ENCODE measurements at places on chromosomes 13 and 19. TPM values are rescaled to one million over a fixed set of nuclear protein-coding genes. Genes with fewer than 3 reads are reported as not detected.

Gene PGLYRP2
- not detected for total RNA-seq

Gene ARID3A
- total RNA-seq, result 5.6 TPM

Gene C19orf85
- not detected for total RNA-seq

Gene TMEM255B
- 0.78 TPM for total RNA-seq

Gene HRC
- total RNA-seq, result under 0.01 TPM

Gene KIR3DL1
- not detected for total RNA-seq

Gene GFY
- not detected for total RNA-seq

Gene HOMER3
- total RNA-seq, result 53.2 TPM

DNA sequence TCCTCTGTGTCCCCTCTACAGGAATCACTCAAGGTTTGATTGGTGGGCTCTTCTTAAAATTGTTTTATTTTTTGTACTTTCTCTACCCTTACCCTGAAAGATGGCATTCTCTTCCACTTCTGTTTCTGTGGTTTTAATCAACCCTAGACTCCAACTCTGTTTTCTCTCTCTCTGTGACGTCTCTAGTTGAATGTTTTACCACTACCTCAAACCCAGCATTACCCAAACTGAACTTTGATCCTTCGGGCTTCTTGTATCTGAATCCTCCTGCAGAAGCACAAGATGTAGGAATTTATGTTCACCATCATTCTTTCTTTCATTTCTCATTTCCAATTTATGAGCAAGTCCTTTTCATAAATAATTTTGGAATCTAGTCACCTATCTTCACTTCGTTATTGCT, 39.9 kb downstream of the PCCA start:
- no peak for DNase-seq

DNA sequence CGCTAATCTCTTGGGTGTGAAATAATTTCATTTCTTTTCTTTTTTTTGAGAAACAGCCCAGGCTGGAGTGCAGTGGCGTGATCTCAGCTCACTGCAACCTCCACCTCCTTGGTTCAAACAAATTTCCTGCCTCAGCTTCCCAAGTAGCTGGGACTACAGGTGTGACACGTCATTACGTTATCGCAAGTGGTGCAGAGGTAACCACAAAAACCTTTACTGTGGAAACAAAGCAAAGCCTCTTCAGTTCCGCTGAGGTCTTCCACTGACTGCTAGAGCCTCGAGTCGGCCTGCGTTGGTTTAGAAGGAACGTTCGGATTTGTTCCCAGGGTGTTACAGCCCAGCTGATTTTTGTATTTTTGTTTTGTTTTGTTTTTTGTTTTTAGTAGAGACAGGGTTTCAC, 2.0 kb upstream of the ZNF784 start:
- no peak for DNase-seq

DNA sequence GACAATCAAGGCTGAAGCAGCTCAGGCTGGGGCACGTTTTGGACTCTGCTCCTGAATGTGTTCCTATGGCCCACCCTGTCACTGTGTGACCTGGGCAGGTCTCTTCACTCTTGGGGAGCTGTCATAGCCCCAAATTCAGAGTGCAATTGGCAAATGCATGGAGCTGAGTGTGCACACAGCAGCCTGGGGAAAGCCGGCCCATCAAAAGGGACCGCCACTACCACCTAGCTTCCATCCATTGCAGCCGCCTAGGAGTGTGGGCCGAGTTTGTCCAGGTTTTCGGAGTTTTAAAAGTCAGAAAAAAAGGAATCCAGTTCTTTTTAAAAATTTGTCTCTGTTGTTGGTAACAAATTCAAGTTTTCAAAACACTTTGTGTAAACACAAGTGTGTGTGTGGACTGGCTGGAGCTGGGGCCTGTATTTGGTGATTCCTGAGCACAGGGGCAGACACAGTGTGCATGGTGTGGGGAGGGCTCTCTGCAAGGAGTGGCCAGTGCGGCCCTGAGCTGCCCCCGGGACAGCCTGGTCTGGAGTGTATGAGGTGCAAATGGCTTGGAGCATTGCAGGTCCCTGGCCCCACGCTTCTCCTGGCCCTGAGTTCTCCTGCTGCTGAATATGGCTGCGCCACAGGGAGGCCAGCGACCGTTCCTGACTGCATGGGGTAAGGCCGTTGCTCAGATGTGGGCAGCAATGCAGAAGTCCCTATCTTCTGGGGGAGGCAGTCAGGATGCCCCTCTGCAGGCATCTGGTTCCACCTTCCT, 13.2 kb upstream of the ZNF536 start:
- no peak for DNase-seq

DNA sequence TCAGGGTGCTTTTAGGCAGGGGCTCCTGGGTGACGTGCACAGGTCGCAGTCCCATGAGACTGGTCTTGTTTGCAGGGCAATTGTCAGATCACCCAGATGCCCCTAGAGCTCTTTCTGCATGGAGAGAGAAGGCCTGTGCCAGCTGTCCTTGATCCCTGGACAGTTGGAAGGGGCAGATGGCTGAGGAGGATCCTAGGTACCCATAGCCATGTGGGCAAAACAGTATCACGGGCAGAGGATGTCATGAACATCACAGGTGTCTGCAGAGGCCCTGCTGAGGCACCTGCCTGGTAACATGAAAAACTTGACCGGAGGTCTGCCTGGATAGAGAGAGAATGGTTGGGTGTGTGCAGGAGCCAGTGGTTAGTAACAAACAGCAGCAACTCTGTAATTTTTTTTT, 99.3 kb downstream of the ZNF536 start:
- no peak for DNase-seq

GRCh38 chr19:11210656-11210928, 13.2 kb upstream of the KANK2 start:
- DNase-seq, result no peak

DNA sequence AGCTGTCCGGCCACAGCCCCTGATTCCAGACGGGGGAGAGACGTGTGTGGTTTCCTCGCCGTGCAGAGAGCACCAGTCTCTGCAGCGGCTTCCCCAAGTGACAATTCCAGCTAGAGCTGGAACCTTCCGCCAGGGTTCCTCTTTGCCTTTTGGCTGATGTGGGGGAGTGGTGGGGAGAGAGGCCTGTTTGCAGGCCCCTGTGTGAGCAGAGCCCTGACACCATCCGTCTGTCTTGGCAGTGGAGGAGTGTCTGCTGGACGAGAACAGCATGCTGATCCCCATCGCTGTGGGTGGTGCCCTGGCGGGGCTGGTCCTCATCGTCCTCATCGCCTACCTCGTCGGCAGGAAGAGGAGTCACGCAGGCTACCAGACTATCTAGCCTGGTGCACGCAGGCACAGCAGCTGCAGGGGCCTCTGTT, 25.0 kb downstream of the LAMP1 start:
- no peak for DNase-seq

GRCh38 chr13:34523406-34523805, 418.7 kb upstream of the NBEA start:
- DNase-seq, result peak; percentile 6

- no peak for DNase-seq
Observed at GRCh38 chr19:5671600-5671999, 8.7 kb downstream of the MICOS13 start.

GRCh38 chr13:35994131-35994966, 136.8 kb downstream of the DCLK1 start:
- DNase-seq, result peak; percentile 83

DNA sequence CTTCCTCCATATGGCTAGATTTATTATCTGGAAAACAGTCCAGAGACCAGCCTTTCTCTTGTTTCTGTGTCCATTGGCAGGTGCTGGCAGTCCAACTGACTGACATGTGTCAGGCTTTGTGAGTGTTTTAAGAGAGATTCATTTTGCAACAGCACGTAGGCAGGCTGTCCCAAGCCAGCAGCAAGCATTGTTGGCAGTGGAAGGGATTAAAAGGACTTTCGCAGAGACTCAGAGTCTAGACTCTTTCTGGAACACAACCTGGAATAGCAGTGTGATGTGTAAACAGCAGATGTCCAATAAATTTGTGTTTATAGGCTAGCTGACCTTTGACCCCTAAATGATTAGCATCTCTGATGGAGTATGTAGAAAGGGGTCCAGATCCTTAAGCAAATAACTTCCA, 222.2 kb upstream of the SERP2 start:
- DNase-seq, result no peak

GRCh38 chr13:46039411-46040182, 12.9 kb downstream of the ZC3H13 start:
- no peak for DNase-seq

DNA sequence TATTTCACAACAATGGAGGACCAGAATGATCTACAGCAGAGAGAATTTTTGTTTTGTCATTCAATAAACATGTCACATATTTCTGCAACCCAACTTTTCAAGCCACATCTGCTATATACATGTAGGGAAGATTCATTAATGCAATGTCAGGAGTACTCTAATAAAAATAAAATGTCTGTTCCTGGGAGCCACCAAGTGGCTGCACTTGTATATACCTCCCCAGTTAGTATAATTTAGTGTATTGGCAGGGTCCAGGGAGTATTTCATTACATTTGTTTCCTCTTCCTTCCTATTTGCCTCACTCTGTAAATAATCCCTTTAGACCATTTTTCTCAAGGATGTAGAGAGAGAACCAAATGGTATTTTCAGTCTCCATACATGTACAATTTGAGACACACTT, 1169.0 kb downstream of the DIAPH3 start:
- no peak for DNase-seq

DNA sequence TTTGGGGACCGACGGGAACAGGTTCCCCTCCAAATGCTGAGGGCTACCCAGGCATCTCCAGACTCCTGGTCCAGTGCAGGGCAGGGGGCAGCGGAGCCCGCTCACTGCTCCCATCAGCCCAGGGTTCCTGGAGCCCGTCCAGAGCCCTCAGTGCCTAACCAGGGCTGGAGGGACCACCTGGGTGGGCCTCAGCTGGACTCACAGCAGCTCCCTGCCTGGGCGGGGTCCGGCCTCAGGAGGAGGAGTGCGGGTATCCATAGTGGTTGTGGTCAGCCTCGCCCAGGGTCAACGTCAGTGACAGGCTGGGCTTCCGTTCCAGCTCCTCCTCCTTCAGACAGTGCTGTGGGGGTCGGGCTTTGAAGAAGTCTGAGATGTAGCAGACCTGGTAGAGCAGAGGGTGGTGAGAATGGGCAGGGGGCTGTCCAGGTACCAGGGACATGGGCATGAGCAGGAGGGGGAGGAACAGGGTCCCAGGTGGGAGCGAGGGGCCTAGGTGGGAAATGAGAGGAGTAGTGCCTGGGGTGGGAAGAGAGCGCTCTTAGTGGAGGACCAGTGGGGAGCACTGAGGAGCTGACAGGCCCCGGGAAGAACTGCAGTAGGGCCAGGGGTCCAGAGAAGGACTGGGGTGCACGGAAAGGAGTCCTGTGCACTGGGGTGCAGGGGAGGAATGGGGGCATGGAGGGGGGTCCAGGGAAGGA, 9.9 kb downstream of the PLPP2 start:
- no peak for DNase-seq

- no peak for DNase-seq
Observed at GRCh38 chr13:76709851-76710250, 176.4 kb downstream of the KCTD12 start.

DNA sequence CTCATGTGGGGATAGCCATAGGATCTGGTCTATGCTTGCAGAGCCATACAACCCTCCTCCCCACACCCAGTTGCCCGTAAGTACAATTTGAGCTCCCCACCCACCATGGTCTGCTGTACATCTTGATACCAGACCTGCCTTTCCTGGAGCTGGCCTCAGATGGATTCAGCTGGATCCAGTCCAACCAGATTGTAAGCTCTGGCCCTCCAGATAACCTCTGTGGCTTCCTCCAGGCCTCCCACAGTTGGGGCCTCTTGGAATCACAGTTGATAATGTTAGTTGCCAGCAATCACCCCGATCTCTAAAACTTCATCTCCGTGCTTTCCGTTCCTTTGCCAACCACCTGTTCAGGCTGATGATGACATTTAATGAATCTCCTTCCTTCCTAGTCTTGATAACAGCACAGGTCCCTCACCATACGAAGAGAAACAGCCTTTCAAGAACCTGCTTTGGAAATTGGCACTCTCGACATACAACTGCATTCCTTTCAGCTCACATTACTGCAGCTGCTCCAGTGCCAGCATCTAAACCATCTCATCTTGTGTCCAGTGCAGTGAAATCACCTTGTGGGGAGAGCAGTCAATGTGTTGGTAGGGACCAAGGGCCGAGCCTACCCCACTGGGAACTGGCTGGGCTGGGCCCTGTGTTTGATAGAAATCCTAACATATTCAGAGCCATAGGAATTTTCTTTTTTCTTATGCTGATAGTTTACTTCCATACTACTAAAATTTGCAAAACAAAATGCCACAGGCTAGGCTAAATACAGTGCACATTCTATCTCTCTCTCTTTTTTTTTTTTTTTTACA, 15.1 kb upstream of the FOXO1 start:
- DNase-seq, result no peak

DNA sequence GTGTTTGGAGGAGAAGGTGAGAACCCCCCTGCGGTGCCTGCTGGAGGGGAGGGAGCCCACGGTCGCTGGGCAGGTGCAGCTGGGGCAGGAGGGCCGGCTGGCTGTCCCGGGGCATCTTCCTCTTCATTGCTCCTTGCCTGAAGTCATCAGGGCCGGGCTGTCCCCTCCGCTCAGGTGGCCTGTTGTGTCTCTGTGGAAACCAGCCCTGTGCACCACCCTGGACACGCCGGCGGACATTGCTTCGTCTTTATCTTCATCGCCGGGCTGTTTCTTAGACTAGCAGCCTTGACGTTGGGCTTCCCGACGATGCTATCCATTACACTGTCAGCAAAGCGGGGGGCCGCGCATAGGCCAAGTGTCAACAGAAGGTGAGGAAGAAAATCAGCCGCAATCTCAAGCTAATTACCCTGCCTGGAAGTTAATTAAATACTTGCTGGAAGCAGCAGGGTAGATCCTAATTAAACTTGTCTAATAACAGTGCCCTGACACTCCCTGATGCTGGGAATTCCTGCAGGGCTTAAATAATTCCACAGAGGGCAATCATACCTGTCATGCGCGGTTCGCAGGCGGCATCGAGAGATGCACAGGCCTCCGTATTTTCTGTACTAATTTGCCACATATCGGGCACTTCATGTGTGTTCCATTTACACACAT, 111.4 kb upstream of the SOX1 start:
- DNase-seq, result no peak

- DNase-seq, result no peak
Observed at GRCh38 chr19:47063874-47064273, 15.4 kb upstream of the TMEM160 start.

GRCh38 chr13:43473437-43473836, 313.3 kb downstream of the ENOX1 start:
- peak; percentile 11 for DNase-seq

- DNase-seq, result no peak
Observed at GRCh38 chr19:45349430-45349941, 8.9 kb downstream of the KLC3 start.

DNA sequence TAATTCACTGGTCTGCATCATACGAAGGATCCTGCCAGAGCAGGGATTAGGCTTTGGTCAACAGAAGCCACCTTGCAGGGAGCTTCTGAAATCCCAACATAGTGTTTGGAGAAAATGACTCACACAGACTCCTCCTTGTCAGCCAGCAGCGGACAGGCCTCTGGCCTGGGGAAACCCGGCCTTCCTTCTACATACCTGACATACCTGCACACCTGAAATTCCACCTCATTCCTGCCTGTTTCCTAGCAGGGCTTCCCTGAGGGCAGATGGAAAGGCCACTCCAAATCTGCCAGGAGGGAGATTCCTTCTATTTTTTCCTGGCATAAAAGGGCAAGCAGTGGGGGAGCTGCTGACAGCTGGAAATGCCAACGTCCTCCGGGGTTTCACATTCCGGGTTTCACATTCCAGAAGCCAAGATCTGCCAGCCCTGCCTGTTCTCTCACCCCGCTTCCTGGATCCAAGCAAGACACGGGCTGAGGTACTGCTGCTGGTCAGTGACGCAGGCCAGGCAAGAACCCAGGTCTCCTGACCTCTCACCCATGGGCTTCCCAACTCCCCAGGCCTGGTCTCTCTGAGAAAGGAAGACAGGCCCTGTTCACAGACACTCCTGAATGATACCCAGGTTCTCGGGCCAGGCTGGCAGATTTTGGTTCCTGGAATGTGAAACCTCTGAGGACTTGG, 18.2 kb upstream of the IGFL1 start:
- no peak for DNase-seq

GRCh38 chr13:32010136-32010535, 21.4 kb upstream of the FRY start:
- DNase-seq, result no peak
